ENCODE measurements at places on chromosomes 13 and 19.

DNA sequence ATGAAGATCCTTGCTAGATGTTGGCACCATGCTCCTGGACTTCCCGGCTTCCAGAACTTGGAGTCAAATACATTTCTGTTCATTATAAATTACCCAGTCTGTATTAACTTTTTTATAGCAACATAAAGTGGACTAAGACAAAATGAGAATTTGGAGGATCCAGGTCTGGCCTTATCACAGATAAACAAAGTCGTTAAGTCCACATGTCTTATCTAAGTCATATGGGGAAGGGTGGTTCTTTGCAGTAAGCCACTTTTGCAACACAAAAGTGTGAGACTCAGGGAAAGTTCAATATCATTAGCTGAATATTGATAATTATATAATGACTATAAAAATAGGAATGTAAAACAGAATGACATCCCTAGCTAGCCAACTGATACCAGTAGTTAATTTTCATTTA is 91.6 kb upstream of the SIAH3 start:
- DNase-seq = no peak

DNA sequence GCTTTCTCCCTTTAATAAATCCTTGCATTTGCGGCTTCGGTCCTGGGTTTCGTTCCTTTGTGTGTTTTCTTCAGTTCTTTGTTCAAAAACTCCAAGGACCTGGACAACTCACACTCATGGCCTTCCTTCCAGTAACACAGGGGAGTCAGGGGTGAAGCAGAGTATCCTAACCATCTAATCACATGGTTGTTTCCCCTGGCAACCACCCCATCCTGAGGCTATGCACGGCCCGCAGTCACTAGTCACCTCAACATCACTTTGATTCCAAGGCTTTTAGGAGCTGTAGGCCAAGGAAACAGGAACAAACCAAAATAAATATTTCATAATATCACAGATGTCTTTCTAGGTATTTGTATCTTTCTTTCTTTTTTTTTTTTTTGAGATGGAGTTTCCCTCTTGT is 28.9 kb downstream of the ZNF101 start:
- DNase-seq = no peak

DNA sequence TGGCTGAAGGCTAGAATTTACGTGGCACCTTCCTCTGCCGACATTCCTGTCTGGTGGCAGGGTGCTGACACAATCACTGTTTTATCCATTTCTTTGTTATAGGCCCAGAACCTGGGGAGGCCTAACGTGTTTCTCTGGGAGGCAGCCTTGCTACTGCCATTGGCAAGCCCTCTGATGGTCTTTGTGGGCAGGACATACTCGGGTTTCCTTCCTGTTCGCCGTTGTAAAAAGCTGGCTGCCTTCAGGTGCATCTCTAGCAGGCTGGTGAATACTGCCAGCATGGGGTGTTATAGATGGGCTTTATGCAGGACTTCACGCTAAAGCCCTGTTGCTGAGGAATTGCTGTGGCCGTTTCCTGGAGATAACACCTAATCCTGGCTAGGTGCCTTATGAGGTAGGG is 28.1 kb downstream of the B3GLCT start:
- no peak for DNase-seq

GRCh38 chr13:44400736-44401135 is 27.1 kb downstream of the SERP2 start:
- no peak for DNase-seq

DNA sequence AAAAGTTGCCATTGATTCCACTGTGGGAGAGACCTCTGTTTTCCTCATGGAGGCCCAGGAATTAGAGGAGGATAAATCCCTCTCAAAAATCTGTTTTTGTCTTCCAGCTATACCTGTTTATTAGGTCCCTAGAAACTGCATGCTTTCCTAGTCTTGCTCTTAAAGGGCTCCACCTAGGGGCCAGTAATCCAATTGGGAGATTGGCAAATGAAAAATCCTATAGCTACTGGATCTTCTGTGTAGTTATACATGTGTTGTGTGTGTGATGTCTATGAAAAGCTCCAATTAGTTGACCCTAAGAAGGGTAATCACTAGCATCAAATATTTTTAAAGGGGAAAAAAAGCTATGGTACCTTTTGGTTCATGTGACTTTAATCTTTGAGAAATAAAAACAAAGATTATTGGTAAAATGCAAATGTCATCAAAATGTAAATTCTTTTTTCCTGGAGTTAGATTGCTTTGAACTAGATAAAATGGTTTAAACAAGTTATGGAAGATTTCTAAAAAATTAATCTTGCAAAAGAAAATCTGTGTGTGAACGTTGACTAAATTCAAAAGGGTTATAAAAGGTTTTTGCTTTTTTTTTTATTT is 63.4 kb upstream of the C1QTNF9B start:
- DNase-seq = no peak

DNA sequence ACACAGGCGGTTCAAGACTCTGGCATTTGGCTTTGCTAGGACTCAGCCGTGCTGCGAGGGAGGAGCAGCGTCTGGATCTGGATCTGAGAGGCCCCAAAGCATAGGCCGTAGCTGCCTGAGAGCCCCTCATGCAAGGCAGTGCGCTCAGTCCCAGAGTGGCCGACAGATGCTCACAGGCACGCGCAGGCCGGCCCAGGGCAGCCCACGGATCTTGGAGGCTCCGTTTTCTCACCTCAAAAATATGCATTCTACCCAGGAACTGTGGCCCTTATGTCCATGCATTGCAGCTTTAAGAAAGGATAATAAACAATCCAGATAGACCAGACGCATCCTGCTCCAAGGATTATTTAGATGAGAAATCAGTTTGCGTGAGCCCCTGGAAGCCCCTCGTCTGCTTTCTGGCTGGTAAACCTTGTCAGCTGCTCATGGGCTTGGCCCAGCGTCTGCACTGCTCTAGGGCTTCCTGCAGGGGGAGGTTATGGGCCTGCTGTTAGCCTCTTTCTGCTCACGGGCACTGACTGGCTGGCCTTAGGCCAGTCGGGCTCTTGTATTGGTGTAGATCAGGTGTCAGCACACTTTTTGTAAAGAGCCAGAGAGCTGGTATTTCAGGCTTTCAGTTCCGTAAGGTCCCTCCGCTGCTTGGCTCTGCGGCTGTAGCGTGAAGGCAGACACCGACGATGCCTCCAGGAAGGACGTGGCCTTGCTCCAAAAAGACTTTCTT is 24.2 kb downstream of the TEX29 start:
- DNase-seq = no peak

DNA sequence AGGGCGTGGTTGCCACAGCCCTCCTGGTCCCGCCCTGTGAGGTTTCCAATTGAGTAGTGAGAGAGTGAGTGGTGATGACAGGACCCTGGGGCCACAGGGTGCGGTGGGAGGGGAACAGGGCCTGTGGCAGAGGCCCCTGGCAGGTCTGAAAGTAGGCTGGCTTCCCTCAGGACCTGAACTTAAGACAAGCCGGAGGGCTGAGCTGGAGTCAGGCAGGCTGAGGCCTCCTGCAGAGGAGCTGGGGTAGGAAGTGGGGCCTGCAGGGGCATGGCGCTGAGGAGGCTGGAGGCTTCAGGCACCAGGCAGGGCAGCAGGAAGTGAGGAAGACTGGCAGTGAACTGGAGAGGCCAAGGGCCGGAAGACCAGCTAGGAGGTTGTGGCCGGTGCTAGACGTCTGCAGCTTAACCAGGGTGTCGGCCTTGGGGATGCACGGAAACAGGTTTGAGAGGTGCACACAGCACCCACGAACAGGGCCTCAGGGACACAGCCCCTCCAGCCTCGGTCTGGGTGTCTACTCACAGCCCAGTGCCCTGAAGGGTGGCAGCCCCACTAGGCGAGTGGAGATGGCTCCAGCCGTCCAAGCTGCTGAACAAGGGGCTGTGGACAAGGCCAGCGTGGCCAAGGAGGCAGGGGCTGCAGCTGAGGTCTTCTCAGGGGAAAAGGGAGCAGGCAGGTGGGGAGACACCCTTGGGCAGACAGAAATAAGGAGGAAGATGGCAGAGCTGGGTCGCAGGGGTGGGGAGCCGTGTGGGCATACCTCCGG is 17.8 kb downstream of the POP4 start:
- no peak for DNase-seq

DNA sequence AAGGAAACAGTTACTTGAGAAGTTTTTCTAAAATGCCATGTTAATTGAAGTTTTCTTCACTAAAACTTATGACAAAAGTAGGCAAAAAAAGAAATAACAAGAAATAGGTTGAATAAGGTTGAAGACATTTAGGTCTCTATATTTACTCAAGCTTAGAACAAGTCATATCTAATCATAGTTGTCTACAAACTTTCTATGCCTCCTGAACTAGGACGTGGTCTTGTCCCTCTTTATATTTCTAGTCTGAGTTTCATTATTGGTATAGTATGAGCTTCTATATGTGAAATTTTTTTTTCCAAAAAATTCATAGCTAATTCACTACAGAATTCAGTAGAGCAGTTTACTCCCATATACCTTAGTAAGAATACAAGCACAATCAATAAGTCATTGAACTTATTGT is 836.4 kb downstream of the SLITRK6 start:
- no peak for DNase-seq

GRCh38 chr19:19101540-19101939 is 36.7 kb downstream of the TMEM161A start:
- DNase-seq = no peak

DNA sequence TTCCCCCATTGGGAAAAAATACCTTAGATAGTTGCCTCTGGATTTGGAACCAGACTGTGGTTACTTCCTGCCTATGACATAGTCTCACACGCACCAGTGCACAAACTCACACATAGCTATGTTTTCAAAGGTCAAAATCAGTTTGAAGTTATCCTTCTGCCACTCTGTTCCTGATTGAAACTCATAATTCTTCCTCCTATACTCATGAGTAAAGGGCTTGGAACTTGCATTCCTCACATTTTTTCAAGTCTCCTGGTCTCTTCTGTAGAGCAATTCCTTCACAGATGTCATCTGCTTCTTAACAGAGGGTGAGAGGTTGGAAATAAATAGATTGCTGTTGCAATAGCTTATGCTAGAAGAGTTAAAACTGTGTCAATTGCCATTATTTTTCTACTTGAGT is 18.6 kb upstream of the POSTN start:
- DNase-seq = no peak

DNA sequence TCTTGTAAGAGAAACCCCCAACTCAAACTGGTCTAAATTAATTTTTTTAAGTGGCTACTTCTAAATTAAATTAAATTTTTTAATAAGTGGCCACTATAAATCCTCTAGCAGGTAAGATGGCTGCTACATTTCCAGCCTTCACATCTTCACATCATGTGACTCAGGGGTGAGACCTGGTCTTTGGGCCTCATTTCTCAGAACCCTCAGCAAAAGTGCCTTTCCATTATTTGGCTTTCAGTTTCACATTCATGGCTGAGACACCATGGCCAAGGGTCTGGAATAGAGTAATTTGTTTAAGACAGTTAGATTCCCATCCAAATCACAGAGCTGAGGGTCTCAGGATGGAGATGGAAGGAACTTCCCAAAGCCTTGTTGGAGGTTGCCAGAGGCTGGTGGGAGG is 47.5 kb downstream of the DCT start:
- no peak for DNase-seq

DNA sequence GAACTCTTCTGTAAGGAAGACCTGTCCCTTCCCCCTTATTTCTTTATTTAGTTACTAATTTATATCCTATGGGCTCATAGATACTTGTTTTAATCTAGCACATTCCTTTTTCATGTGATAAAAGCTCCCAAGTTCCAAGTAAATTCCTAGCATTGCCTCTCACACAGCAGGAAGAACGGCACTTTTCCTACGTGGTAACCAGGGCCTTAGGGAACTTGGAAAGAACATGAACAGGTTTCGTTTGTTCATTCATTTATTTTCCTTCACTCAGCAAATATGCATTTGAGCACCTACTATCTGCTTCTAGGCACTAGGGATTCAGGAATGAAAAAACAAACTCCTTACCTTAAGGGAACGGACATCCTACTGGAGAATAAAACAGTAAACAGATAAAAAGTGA is 125.1 kb downstream of the SIPA1L3 start:
- no peak for DNase-seq

DNA sequence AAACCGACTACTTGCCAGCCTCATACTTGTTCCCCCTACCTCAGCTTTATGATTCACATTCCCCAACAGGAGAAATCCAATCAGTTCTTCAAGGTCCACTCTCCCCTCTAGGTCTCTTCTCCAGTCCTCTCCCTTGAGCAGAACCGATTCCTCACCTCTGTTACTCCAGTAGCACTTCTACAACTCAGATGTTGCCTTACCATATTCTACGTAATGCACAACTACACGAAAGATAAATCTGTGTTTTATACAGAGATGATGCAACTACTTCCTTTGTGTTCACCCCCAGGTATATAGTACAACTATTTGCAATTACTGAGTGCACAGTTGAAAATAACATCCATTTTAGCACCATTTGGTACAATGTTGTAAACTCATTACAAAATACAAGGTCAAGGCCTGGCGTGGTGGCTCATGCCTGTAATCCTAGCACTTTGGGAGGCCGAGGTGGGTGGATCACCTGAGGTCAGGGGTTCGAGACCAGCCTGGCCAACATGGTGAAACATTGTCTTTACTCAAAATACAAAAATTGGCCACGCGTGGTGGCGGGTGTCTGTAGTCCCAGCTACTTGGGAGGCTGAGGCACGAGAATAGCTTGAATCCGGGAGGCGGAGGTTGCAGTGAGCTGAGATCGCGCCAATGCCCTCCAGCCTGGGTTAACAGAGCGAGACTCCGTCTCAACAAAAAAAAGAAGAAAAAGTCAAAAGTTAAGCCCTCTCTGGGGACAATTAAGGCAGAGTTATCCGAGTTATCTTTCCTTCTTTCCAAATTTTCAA is 2.8 kb upstream of the WBP4 start:
- no peak for DNase-seq

DNA sequence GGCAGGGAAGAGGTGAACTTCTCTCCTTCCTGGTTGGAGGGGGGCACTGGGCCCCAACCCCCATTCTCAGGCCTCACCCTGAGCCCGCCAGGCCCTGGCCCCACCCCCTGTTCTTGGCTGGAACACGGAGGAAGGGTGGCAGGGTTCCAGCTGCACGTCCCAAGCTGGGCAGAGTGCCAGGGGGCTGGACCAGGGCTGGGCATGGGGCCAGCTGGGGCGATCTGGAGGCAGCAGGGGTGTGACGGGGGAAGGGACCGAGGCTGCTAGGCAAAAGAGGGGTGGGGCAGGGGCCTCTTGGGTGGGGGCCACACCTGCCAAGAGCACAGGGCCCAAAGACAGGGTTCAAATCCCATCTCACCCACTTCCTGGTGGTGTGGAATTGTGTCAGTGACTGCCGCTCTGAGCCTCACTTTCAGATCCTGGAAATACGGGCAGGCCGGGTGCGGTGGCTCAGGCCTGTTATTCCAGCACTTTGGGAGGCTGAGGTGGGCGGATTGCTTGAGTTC is 2.2 kb downstream of the HIF3A start:
- DNase-seq = peak; percentile 97

DNA sequence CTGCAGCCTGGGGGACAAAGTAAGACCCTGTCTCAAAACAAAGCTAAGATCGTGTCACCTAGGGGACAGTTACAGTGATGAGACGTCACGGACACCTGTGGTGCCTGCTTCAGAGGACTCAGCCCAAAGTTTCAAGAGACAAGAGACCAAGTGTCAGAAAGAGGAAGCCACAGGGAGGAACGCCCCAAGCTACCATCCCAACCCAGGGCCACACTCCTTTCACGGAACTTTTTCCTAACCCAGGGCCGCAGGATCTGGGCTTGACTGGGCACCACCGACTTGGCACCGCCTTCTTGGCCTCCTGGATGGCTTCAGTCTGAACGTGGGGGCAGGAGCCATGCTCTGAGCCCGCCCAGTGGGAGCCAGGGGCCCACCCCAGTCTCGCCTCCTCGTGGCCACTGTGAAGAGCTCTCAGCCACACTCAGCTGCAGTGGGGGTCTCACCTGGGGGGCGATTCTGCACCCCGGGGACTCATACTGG is 8.5 kb downstream of the MOB3A start:
- DNase-seq = no peak
